ENCODE measurements at places on chromosomes 7 and 10. TPM values are rescaled to one million over a fixed set of nuclear protein-coding genes. Genes with fewer than 3 reads are reported as not detected.

Gene FBXO24
- total RNA-seq, result 0.33 TPM

- DNase-seq, result peak; percentile 11
Observed at GRCh38 chr7:129536323-129536722, 34.0 kb downstream of the SMKR1 start.

Gene PIK3CG
- total RNA-seq, result not detected

DNA sequence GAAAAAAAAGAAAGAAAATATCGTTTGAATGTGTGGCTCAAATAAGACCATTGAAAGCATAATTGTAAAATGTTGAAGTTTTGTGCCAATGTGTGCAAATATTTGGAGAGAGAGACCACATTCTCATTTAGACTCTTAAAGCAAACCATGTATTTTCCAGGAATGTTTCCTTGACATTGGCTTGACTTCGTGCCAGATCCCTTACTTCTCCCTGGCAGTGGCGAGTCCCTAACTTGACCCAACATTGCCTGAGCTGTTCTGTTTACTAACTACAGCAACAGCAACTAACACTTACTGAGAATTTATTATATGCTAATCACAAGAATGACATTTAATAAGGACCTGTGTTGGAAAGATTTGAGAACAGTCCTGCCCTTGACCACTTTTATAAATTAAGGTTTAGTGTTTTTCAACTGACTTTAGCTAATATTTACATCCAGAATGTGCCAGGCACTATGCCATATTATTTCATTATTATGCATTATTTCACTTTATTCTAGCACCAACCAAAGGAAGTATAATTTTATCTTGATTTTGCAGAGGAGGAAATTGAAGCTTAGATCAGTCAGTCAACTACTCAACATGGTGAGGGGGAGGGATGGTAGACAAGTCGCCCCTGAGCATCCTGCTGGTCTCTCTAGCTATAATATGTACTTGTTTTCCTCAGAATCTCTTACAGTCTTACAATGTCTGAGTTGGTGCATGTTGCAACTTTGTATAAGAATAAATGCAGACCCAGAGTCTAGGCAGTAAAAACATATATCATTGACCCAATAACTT is 29.7 kb downstream of the ZNF467 start:
- no peak for DNase-seq

DNA sequence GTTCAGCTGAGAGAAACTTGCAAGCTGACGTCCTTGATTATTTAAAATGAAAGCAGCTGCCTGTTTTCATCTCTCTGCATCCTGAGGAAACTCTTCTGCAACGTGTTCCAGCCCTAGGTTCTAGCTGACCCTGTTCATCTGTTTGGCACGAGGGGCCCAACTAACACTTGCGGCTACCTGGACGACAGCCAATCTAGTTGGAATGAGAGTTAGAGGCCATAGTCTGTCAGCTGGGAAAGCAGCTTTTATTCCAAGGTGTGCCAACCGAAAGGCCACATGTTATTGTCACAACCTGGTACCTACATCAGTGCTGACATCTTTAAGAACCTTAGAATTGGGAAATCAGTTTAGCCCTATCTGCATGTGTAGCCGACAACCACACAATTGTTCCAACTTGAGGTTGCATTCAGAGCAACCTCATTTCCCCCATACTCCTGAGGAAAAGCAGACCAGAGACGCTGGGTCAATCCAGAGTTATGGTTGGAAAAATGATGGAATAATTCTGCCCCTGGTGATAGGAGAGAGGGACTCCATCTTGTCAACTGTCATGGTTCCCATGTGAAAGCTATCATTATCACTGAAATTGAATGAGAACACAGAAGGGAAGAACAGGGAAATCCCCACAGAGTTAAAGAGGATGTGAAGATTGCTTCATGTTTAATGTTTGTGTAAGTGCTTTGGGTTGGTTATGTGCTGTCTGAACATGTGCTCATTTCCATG is 121.6 kb downstream of the EGFR start:
- peak; percentile 89 for DNase-seq

GRCh38 chr10:23384364-23384763 is 39.8 kb upstream of the C10orf67 start:
- peak; percentile 59 for DNase-seq

Gene SEMA3D
- total RNA-seq, result 12.1 TPM

DNA sequence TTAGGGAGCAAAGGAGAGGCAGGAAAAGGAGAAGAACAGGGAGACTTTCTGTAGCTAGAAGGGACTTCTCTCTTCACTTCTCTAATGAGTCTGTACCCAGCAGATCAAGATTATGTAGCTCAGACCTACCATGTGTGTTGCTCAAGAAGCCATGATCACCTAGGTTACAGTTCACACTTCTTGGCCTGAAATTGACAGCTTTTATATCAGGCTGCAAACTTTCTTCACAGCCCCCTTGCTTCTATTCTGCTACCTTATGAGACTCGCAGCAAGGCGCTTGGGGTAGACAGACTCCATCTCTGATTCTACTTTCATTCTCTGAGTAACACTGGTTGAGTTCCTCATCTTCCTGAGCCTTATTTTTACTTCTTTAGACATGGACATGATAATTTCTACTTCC is 19.6 kb upstream of the GIMAP2 start:
- no peak for DNase-seq

DNA sequence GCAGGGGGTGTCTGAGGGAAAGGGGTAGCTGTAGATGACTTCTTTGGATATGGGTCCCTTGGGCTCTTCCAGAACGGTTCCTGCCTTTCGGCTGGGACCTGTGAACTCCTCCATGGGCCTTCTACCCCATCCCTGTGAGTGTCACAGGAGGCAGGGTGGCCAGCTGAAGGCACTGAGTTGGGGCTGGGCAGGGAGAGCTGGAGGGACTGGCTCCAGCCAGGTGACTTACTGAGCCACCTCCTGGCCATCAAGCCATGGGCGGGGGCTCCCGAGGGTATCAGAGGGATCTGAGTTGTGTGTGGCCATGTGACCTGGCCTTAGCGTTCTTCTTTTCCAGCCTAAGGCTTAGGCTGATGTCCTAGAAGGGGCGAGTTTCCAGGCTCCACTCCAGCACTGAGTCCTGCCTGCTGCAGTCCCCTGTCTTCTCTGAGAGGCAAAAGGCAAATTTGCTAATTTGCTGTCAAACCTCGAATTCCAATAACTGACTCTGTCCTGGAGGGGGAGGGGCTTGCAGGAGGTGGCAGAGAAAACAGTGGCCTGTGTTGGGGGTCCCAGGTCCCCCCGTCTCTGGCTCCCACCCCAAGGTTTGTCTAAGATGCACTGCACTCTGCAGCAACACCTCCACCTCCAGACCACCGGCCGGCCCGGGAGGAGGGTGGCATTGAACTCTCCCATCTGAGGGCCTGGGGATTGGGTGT is 27.2 kb downstream of the ADCYAP1R1 start:
- no peak for DNase-seq

Gene BLOC1S2
- total RNA-seq, result 88.8 TPM

Gene FBXL15
- 7.3 TPM for total RNA-seq

DNA sequence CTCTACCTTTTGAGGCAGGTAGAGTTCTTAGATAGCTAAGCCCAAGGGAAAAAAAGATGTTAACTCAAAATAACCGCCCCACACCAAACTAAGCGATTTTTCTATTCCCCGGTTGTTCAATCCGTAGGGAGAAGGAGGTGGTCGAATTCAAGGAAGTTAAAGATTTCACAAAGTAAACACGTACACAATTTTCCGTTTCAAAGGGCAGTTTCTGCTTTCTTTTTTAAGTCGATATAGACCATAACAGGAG is 842 bp downstream of the KBTBD2 start:
- DNase-seq, result peak; percentile 42

GRCh38 chr10:79601939-79602338 is 8.8 kb upstream of the SFTPA1 start:
- DNase-seq, result no peak

- DNase-seq, result no peak
Observed at GRCh38 chr10:84613336-84614021, 285.1 kb downstream of the CCSER2 start.

Gene MRPL43
- 54.4 TPM for total RNA-seq

GRCh38 chr10:20891338-20891714 is 5.8 kb downstream of the NEBL start:
- DNase-seq, result peak; percentile 95

GRCh38 chr7:121097577-121097976 is 109.1 kb downstream of the CPED1 start:
- no peak for DNase-seq

DNA sequence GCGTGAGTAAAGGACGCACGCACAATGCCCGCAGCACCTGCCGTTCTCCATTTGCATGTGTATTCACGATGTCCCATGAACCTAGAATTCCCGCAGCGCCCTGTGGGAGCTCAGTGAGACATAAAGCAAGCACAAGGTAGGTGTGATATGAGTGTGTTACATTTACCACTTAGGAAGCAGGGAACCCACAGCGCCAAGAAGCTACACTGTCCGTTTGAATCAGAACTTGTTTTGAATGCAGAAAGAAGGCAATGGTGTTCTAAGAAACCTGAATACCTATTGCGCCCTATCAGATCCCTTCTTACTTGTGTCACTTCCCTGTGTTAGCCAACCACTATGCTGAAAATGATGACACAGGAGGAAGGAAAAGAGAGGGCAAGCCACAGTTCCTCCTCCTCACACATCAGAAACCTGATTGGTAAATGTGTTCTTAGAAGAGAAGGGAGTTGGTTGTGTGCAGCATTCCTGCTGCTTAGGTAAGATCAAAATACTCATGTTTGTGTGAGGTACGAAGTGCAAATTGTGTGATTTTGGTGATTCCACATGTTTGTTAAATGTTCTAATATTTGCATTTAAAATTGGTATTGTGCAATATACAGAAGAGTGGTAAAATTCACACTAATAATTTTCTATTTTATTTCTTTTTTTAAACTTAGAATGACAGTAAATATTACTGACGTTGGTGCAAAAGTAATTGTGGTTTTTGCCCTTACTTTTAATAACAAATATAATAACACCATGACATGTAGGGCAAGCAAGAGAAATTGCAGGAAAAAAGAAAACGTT is 185.4 kb downstream of the SEC23IP start:
- DNase-seq, result no peak

DNA sequence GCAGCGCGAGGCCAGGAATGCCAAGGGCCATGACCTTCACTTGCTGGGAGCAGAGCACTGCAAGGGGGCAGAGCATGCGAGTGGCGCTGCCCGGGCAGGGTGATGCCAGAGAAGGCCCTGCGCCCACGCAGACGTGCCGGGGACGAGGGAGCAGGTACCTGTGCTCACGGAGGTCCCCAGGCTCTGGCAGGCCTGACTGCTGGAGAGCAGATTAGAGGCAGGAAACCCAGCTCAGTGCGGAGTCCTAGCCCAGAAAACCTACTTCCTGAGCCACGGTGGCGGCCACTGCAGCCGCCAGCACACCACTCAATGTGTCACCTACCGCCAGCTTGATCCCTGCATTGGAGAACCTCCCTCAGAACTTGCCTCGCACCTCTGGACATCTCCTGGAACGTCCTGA is 148.4 kb downstream of the MAD1L1 start:
- no peak for DNase-seq

- no peak for DNase-seq
Observed at GRCh38 chr10:119549247-119549999, 6.9 kb upstream of the RGS10 start.

Gene THAP5
- 23.4 TPM for total RNA-seq

- peak; percentile 9 for DNase-seq
Observed at GRCh38 chr7:130823060-130823459, 89.1 kb upstream of the KLF14 start.

DNA sequence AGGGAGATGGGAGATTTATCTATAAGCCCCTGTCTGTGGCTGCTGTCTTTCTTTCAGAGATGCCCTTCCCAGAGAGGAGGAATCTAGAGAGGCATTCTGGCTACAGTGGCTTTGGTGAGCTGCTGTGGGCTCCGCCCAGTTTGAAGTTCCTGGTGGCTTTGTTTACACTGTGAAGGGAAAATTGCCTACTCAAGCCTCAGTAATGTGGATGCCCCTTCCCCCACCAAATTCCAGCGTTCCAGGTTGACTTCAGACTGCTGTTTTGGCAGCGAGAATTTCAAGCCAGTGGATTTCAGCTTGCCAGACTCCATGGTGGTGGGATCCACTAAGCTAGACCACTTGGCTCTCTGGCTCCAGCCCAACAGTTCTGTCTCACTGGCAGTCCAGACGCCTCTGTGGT is 951.6 kb downstream of the CCSER2 start:
- DNase-seq, result no peak

DNA sequence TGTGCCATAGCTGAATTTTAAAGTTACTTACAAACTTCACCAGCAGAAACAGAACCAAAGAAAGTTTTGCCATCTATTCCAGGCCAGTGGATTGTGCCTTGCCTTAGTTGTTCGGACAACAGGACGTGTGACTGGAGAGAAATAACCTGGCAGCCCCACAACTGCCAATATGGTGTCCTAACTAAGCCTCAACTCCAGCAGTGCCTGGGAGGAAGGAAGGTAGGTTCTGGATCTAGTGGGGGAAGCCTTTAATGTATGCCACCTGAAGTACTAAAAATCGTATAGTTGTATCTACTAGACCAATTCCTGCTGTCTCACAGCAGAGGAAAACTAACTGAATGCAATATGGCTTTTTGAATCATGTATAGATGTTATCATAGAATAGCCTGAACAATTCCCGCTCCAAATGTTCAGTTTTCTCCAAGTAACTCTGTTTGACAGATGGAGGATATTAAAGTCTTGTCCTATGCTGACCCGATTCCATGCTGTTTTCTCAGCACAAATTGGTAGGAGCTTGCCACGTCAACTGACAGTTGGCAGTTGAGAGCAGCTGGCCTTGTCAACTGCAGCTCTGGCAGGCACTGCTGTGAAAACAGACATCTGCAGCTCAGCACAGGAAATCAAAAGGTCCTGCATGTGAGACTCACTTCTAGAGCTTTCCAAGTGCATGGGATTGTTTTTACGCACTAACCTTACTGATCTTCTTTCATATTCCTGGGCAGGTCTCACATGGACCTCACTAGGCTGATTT is 84.5 kb upstream of the WNT16 start:
- DNase-seq, result no peak

DNA sequence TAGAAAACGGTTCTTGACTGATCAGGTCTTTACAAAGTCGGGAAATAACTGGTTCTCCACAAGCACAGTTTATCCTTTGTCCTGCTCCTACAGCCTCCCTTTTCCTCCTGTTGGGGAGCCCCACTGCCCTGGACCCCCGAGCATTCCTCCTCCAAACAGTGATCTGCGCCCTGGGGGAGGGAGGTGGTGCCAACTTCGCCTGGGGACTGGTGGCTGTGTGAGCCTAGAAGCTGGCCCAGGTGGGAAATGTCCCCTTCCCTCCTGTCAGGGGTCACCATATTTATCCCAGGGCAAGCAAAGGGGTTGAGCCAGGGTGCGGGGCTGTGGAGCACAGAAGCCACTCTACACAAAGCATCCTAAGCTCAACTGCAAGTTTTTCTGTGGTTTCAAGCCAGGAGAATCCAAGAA is 5.2 kb downstream of the HMX3 start:
- no peak for DNase-seq

DNA sequence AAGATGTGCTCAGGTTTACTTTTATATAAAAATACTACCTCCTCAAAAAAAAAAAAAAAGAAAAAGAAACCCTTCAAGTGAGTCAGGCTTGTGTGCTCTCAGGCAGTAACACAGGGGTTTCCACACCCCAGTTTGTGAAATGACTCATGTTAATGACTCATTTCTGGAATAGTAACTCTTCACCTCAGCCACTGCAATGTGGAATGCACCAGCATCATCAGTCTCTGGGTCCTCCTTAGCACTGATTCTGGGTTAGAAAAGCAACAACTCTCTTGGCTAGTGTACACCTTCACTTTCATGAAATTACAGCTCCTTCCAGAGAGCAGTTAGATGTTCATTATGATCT is 110.6 kb downstream of the EMX2 start:
- DNase-seq, result peak; percentile 95

Measured in fibroblast of lung (primary cell).